ENCODE measurements at places on chromosomes 7 and 10.

- no peak for DNase-seq
Measured at GRCh38 chr7:94513565-94513860, 3.9 kb downstream of the CASD1 start.

DNA sequence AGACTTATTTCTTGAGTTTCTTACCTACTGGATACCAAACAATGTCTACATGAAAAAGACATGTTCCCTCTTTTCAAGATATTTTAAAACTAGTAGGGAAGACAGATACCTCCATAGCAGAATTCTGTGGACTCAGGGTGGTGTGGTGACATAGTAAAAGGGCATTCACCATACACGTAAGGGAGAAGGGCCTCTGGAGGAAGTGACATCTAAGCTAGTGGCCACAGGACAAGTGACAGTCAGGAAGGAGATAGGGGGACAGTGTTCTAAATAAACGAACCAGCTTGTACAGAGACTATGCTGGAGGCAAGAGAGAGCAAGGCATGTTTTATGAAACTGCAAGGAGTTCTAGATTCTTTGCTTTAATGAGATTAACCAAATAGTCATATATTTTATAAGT is 321.7 kb upstream of the LRGUK start:
- no peak for DNase-seq

GRCh38 chr10:81953420-81953819 is 78.4 kb downstream of the NRG3 start:
- no peak for DNase-seq

DNA sequence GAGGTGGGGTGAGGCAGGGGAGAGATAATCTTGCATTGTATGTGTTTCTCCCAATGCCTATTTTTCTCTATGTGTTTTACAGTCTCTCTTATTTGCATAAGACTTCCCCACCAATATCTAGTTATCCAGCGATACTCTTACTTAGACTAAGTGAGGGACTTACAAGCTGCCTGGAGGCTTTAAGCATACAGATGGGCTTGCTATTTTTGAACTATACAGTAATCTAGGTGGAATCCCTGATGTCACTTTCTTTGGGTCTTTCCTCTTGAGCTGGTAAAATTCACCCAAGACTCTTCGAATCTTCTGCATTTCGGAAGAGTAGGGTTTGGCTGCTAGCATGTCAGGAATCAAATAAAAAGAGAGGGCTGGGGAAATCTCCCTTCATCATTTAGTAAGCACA is 76.6 kb downstream of the NDUFB2 start:
- DNase-seq = no peak

DNA sequence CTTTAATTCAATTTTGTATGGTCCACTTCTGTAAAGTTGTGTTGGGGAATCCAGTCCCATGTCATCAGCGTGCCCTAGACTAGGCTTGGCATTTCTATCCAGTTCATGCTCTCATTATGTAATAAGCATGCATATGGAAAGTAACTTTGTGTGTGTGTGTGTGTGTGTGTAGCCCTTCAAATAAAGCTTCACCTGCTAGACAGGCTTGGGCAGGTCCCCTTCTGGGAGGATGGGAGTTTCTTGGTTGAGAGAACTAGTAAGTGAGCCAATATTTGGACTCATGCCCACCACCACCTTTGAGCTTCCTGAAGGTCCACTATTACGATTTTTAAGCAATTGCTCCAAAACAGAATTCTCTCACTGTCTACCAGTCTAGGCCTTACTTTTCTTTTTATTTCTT is 6.9 kb downstream of the BZW2 start:
- no peak for DNase-seq

DNA sequence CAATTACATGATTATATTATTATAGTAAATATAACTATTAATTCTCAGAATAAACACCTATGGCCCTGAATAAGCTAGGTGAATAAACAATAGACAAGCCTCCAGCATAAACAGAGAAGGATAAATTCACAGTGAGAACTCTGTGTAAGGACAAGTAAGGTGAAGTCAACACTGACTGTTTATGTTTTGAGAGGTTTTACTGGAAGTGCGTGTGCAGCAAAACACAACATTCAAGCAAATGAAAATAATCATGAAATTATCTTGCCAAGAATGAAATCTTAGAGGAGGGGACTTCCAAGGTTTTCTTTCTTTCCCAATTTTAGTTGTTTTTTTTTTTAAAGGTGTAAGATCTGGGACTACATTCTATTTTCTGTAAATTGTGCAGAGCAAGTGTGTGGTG is 112.5 kb downstream of the MACC1 start:
- no peak for DNase-seq

DNA sequence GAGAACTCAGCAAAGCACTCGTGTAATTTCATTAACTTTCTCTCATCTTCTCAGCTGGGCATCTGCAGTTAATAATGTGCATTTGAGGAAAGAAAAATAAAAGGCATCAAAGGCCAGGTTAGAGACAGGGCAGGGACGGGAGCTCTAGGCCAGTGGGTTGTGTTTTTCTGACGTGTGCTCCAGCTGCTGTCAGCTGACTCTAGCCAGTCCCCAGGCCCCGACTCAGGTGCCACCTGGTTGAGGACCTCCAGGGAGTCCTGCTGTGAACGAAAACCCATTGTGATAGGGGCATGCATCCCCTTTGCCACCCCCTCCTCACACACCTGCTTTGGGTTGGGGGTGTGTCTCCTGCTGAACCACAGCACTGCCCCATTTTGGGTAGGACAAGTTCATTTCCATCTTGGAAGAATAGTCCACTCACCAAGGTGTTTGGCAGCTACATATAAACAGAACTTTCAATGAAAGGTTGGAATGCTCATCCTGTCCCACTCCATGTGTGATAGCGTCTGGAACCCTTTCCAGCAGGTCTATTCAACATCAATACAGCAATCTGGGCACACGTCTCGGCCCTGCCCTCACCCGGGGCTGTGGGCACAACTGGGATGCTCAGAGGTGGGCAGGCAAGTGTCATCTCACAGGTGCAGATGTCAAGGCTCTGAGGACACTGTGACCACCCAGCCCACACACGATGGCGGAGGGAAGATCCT is 146.1 kb upstream of the FAM20C start:
- no peak for DNase-seq

DNA sequence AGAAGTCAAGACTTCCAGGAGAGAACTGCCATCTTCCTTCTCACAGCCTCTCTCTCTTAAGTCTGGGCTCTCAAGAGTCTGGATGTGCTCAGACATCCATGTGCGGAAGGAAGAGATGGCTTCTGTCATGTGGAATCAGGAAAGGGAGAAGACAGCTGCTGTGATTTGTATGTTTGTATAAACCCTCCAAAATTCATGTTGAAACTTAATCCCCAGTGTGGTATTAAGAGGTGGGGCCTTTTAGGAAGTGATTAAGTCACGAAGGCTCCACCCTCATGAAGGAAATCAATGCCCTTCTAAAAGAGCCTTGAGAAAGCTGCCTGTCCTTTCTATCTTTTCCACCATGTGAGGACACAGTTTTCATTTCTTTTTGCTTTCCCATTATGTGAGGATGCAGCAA is 73.9 kb upstream of the PTN start:
- no peak for DNase-seq

DNA sequence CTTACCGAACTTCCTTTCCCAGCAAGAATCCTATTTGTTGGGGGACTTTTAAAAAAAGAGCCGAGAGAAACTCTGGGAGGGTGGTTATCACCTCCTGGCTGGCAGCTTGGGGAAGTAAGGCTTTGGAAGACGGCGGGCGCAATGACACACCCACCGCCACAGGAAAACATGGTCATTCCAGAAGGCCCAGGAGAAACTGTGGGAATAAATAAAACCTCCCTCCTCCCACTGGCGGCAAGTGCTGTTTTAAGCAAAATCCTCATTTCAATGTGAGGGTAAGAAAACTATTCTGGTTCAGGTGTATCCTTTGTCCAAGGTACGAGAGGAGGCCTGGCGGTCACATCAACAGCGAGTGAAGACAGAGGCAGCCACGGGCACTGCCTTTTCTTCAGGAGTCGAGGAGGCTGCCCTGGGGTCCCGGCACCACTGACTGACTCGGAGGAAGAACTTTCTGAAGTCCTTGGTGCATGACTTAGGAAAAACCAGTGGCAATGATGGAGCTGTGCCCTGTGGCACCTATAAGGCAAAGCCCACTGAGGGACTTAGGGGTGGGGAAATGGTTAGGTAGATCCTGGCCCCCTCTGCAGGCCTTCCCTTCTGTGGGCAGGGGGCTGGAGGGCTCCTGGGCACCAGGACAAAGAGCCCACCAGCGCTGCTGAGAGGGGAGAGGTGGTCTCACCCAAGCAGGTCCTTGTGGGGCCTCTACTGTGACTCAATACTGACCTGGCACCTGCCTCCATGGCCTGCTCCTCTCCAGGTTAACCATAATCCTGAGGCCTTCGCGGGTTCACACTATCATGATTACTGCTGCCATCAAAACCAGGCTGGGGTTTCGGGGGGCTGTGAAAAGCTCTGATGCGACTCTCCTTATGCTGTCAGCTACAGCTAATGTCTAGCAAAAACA is 21.4 kb downstream of the DNAJB12 start:
- DNase-seq = peak; percentile 27

GRCh38 chr10:130029209-130029608 is 65.1 kb upstream of the EBF3 start:
- DNase-seq = no peak

- no peak for DNase-seq
Measured at GRCh38 chr10:127854769-127855590, 37.8 kb downstream of the CLRN3 start.

DNA sequence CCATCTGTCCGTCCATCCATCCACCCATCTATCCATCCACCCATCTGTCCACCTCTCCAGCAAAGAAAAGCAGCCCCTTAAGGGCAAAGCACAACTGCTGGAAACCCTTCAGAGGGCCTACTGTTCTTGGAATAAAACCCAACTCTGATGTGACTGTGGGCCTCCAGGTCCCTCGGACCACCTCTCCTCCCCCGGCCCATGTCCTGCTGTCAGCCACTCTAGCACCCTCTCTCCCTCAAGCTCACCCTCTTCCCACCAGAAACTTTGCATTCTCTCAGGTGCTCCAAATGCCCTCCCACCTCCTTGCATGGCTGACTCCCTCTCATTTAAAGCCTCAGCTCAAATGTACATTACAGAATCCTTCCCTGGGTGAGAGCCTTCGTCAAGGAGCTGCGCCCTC is 110.3 kb downstream of the ARHGAP22 start:
- no peak for DNase-seq

- DNase-seq = no peak
Measured at GRCh38 chr7:135768467-135768866, 19.9 kb upstream of the FAM180A start.

DNA sequence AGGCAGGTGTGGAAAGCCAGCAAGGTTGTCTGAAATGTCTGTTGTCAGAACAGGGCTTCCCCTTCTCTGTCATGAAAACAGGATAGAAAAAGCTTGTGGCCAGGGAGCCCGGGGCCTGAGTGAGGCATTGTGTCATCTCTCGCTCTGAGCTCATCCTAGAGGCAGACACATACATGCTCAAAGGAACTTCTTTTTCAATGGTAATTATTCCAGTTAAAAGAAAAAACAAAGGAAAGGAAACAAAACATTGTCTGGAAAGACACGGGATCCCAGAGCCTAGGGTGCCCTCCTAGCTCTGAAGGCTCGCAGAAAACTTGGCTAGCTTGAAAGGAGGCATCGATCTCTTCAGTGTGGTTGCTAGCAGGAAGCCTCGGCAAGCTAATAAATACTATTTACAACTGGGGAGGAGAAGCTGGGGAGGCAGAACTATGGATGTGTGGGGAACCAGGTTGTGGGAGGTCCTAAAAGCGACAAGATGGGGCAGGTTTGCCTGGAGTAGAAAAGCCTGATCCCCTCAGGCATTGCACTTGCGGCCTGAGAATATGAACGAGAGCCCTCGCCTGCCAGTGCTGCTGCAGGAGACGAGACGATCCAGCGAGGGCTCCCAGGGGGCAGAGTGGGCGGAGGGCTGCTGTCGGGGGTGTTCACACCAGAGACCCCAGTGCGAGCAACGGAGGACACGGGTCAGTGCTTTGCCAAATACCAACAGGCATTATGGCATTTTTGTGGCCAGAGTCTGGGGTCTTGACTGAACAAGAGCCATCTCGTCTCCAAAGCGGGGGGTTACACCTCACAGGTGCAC is 32.8 kb upstream of the DGKI start:
- no peak for DNase-seq

DNA sequence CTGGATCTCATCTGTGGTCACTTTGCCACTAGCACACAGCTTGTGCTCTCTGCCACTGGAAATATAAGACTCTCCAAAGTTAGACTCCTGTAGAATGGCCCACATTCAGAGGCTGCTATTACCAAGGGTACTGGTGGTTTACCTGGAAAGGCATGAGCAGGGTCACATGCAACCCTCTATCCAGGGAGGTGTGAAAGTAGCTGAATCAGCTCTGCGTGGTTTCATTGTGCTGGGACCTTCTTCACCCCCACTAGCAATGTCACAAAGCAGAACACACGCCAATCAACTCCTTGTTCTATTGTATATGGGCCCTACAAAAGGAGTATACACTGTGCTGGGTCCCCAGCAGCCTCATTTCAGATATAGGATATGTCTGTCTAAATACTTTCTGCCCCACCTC is 353.6 kb upstream of the AUTS2 start:
- no peak for DNase-seq

- no peak for DNase-seq
Measured at GRCh38 chr10:118808601-118809356, 54.0 kb upstream of the CACUL1 start.

DNA sequence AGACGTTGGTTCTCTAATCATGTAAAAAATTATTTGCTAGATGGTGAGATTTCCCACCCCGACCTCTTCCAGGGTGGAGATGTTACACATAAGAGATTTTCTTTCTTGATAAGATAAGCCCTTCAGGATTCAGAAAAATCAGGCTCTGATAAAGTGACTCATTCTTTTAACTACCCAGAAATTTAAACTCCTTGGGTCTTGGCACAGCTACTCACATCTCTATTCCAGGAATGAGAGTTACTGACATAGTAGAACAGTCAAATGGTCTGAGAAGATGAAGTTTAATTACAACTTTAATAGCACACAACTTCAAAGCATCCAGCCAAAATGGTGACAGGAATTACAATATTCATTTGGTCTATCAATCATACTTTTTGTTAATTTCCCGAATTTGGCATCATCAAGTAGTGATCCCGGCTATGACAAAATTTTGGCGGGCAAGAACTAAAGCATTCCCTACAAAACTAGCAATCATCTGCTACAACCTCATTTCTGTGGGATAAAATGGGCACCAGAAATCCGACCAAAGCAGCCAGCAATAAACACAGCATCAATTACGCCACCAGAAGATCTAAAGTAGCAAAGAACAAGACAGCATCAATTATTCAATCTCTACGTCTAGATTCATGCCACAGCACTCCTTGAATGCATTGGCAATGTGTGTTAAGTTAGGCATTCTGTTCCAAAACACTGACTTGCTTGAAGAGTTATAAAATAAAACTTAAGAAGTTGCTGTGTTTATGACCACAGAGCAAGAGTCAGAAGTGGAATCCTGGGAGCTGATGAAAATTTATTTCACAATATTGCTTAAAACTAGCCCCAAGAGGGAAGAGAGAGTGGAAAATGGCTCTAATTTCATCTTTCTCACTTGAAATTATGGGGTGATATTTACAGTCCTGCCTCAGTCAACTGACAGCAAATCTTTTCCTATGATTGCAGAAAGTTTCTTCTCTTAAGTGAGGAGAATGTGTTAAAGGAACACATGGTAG is 565.7 kb upstream of the ANKRD30A start:
- no peak for DNase-seq
